CD8-positive, alpha-beta T cell (primary cell): ENCODE measurements at places on chromosomes 6 and 20.

GRCh38 chr20:3874194-3874844 is 14.9 kb upstream of the PANK2 start:
- DNase-seq = no peak

DNA sequence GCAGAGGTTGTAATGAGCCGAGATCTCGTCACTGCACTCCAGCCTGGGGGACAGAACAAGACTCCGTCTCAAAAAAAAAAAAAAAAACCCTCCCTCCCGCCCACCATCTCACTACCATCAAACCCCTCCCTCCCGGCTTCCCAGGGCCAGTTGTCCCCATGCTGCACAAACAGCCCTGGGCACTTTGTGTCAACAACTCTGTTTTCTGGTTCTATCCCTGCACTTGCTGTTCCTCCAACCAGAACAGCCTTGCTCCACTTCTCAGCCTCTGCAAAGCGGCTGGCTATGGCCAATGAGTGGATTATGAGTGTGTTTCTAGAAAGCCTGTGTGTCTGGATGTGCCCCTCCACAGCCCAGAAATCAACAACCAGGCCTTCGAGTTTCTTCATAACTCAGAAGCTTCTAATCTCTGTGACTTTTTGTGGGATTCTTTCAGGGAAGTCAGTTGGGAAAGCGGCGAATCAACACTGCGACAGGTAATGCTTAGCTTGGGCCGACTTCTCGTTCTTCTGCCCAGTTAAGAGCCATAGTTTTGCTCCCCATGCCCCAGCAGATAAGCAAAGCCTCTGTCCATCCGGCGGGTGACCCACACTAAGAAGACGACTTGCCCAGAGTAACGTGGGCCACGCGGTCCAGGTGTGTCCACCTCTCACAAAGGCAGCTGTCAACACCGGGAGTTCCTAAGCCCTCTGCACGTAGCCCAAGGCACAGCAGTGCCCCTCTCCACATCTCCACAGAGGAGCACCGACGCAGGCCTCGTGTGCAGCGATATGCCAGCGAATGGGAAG is 5.5 kb downstream of the ZBTB46 start:
- no peak for DNase-seq

DNA sequence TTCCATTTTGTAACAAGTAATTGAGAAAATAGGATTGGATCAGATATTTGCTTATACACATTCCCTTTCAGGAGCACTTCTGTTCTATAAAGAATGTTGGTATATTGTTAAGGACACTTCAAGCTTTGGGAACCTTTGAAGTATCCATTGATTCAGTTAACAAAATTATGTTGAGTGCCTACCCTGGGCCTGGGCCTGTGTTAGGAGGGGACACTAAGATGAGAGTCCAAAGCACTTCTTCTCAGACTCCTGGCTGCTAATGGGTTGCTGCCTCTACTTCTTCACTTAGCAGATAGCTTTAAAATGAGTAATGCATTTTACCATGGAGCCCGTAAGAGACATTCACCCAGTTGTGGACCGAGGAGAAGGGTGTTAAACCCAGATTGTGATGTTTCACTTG is 40.3 kb downstream of the PTPN1 start:
- no peak for DNase-seq

DNA sequence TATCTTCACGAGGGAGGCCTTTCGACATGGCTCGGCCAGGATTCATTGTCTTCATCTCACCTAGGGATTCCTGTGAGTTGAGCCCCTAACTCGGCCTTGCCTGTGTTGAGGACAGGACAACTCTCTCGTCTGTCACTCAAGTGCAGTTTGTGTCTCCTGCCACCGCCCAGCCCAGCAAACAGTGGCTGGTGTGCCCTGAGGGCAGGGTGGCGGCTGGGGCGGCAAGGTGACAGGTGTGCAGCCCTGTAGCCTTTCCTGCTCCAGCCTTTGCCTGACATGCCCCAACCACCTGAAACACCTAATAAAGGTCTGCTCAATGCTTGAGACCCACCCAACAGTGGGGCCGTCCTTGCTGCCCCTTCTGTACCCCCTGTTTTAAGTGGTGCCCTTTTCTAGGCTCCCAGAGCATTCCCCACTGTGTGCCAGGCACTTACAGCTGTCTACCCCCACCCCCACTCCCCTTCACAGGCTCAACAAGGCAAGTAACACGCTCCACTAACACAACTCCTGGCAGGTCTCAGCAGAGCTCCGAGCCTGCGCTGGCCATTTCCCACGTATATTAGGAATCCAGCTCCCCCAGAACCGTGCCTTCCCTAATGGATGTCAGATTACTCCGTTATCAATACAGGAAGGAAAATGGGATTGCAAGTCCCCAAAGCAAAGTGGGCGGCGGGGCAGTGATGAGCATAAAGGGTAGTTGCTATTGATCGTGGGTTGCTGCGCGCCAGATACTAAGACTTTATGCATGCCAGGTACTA is 17.7 kb downstream of the GFRA4 start:
- no peak for DNase-seq

DNA sequence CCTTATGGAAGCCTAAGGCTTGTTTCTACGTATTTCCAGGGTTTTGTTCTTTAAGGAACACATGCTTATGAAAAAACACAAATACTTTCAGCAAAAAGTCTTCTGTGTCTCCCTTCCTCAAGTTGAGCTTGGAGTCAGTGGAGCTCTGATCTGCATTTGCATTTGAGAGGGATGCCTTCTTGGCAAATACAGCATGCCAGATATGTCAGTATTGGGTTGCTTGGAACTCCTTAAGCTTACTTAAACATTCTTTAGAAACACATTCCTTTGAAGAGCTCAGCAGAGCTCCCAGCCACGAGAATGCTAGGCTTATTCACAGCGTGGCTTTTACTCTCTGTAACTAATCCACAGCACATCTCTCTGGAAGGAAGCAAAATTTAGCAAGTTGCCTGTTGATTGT is 68.3 kb downstream of the ANKRD6 start:
- no peak for DNase-seq

- peak; percentile 39 for DNase-seq
Observed at GRCh38 chr20:6026051-6026450, 27.8 kb downstream of the LRRN4 start.

GRCh38 chr6:36120979-36121786 is 9.1 kb upstream of the MAPK13 start:
- peak; percentile 57 for DNase-seq

DNA sequence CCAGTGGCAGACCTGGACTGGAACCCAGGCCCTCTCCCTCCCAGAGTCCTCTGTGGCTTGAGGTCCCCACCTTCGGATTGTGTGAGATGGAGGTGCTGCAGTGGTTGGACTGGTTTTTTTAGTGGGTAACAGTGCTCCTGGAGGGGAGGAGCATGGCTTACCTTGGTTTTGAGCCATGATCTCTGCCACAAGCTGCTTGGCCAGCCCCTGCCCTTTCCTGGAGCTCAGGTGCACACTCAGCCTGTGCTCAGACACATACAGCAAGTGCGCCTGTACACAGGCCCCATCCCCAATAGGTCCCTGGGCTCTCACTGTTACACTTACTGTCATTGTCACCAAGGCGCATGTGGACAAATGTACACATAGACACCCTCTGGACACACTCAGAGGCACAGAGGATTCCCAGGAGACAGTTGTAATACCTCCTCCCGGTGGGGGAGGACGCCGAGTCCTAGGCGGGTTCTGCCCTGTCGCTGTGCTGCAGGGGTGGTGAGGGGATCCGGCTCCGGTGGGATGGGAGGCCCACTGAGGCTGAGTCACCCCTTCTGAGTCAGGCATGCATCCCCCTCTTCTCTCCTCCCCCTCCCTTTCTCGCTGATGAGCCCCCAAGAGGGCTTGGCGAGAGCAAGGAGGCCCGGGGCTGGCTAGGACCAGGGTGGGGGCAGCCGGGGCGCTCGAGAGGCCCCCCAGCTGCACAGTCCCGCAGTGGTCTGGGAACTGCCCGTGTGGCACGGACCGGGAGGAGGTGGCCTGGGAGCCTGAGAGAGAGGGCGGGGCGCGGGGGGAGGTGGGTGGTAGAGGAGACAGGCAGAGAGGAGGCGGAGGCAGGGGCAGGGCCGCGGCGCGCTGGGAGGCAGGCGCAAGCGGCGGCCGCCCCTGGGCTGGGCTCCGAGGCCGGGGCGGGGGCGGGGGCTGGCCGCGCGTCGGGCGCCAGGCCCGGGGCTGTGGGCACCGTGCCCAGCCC is 522 bp upstream of the EPB41L1 start:
- DNase-seq = peak; percentile 17

- no peak for DNase-seq
Observed at GRCh38 chr6:90934081-90934480, 347.2 kb upstream of the MAP3K7 start.

GRCh38 chr20:62675156-62675876 is 33.0 kb downstream of the SLCO4A1 start:
- no peak for DNase-seq
